Ureter (tissue), 1 donor: ENCODE measurements at places on chromosomes 3 and 15. TPM values are rescaled to one million over a fixed set of nuclear protein-coding genes. Genes with fewer than 3 reads are reported as not detected.

The ATP10A gene
- 10.6 TPM for total RNA-seq

The TIGIT gene
- total RNA-seq: 0.78 TPM

The CCDC66 gene
- total RNA-seq: 49.9 TPM

The FBLN2 gene
- 42.7 TPM for total RNA-seq

The DALRD3 gene
- 37.0 TPM for total RNA-seq

The BNIP2 gene
- 103 TPM for total RNA-seq

The PP2D1 gene
- total RNA-seq: not detected

The ASB14 gene
- total RNA-seq: not detected

The RARRES1 gene
- 48.5 TPM for total RNA-seq

The SLC35G2 gene
- total RNA-seq: 4.0 TPM

The UPK1B gene
- 110 TPM for total RNA-seq

The MAGI1 gene
- total RNA-seq: 45.5 TPM

The VGLL3 gene
- 51.7 TPM for total RNA-seq

The TMEM207 gene
- not detected for total RNA-seq

The ARGFX gene
- total RNA-seq: not detected

The MUSTN1 gene
- 15.9 TPM for total RNA-seq

The CSPG4 gene
- 31.0 TPM for total RNA-seq

The GOLGA6L10 gene
- total RNA-seq: 4.3 TPM

The EPHB1 gene
- total RNA-seq: 3.1 TPM

The SPRED1 gene
- 22.5 TPM for total RNA-seq
